ENCODE measurements at places on chromosomes 5 and 9.

DNA sequence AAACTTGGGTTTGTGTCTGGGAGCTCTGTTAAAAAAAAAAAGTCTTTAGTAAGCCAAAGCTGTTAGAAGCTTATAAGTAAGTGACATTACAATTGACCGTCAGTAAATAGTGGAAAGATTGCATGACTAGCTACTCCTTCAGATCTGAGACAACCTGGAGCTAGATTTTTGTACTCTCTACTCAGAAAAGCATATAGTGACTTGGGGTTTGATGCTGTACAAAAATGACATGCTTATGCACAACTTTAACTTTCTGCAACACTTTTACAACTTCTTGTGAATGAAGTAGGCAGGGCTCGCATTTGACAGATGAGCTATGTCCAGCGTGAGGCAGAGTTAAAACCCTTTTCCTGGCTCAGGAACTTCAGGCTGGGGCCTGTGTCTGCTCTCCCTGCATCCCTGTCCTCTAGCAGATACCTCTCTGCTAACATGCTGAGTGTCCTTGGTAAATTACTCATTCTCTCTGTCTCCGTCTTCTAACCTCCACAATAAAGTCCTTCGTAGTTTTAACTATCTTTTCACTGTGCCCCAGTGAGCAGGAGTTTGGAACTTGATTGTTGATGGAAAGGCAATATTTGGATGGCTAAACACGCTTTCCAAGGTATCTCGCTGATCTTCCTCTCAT, 471 bp upstream of the GHR start:
- no peak for DNase-seq

- no peak for DNase-seq
These were observed 1298.3 kb upstream of the WWC1 start for GRCh38 chr5:166992874-166993722.

DNA sequence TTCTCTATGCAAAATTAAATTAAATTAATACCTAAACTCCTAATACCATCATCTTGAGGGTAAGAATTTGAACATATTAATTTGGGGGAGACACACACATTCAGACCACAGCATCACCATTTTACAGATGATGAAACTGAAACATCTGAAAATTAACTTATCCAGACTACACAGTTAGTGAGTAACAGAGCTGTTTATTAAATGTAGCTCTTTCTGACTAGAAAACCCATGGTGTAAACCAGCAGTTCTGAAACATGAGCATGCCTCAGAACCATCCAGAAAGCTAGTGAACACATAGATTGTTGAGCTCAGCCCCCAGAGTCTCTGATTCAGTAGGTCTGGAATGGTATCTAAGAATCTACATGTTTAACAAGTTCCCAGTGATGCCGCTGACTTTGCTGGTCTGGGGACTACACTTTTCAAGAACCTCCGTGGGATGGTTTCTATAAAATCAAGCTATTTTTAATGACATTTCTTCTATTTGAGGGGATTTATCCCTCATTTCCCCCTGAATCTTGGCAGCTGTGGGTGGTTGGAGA, 113.5 kb downstream of the RORB start:
- DNase-seq, result no peak

DNA sequence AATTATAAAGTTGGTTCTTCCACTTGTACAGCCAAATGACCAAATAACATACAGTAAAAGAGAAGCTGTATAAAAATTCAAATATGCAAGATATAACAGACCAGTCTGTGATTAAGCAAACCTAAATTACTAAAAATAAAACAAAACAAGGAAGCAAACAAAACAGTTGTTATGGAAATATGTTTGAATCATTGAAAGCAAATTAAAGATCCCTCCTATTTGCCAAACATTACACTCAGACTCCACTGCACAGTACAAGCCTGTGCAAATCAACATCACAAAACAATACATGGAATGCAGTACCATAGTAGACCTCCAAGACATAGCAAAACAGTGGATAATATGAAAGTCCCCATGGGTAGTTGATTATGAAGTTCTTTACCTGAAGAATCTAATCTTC, 288.1 kb upstream of the PTGER4 start:
- DNase-seq, result no peak

DNA sequence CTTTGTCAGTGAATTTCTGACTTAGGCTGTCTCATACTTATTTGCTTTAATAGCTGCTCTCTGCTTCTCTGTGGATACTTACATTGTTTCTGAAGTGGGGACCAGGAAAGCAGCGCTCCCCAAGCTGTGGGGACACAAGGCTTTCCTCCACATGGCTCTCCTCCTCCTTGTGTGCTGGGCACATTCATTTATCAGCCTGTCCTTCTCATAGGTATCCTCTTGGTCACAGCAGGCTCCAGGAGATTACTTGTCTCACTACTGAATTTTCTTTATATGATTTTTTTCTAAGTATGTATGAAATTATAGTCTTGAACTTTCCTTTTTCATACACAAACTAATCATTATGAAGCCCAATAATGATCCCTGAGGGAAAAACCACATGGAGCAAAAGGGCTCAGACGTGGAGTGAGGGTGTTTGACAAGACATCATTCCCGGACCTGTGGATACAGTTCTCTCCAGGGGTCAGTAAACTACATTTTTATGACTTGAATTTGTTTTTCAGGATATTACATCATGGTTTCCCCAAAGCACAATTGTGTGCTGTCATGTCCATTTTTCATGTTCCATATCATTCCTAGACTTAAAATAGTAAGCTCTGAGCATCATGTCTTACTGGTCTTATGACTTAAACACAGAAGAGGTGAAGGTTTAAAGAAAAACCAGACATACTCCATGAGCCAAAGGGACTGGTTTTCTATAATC, 234.5 kb downstream of the PCSK1 start:
- DNase-seq, result no peak

GRCh38 chr5:144433893-144434292, 263.2 kb downstream of the KCTD16 start:
- DNase-seq, result no peak

DNA sequence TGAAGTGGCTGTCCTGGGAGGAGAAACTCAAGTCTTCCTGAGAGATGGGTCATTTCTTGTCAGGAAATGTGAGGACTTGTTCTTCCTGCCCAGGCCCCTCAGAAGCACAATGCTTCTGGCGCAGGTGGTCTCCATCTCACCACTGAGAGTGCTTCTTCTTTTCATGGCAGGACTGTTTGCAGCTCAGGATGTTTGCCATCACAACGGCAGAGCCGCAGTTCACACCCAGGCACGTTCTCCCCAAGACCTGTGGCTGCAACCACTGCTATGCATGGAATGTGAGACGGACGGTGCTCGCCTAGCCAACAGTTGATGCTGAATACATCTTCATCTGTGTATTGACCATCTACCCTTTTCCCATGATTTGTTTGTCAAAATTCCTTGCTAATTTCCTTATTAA, 216.3 kb downstream of the GADD45G start:
- peak; percentile 14 for DNase-seq

- DNase-seq, result no peak
These were observed 35.2 kb upstream of the SMU1 start for GRCh38 chr9:33111631-33112030.

DNA sequence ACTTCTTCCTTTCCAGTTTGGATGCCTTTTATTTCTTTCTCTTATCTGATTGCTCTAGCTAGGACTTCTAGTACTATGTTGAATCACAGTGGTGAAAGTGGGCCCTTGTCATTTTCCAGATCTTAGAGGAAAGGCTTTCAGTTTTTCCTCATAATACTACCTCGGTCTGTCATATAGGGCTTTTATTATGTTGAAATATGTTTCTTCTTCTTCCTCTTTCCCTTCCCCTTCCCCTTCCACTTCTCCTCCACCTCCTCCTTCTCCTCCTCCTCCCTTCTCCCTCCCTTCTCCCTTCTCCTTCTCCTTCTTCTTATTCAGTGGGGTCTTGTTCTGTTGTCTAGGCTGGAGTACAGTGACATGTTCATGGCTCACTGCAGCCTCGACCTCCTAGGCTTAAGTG, 9.2 kb upstream of the TERT start:
- DNase-seq, result no peak

GRCh38 chr9:96136992-96137670, 164.8 kb downstream of the HSD17B3 start:
- no peak for DNase-seq

GRCh38 chr5:95283761-95284571, 928 bp downstream of the MCTP1 start:
- DNase-seq, result peak; percentile 4

DNA sequence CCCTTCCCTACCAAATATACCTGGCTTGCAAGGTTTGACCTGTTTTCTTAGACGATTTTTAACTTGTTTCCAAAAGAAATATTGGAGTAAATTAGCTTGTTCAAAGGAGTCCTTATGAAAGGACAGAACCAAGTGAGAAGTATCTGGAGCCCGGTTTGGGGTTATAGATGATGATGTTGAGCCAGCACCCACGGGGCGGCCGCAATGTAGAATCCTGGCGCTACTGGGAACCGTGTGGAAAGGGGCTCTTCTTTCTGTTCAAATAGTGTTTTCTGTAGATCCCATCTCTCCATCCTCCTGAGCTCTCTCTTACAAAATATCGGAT, 517 bp upstream of the EXOSC2 start:
- DNase-seq, result no peak

DNA sequence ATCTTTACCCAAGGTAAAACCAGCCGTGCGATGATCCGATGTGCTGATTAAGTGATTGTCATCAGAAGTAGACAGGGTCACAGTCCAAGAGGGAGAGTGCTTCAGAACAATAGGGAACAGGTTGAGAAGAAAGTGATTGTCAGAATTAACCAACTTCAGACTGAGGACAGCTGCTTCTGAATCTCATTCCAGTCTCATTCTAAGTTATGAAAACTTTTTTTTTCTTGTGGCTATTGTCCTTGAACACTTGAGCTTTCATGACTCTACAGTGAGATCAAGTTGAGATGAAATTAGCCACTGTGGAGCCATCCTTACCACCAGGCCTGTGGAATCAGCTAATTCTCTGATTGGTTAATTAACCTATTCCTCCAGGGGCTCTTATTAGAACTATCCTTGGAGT, 159.9 kb upstream of the WWC1 start:
- no peak for DNase-seq

DNA sequence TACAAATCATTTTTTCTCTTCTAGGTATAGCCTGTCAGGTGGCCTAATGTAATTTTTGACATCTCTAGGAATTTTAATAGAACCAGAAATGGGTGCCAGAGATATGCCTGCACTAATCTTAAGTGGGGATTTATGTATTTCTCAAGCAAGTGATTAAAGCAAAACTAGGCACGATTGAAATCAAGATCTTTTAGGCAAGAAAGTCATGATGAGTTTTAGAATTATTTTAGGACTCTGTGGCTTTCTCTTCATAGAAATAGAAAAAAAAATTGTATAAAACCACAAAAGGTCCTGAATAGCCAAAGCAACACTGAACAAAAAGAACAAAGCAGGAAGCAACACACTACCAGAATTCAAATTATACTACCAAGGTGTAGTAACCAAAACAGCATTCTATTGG, 952 bp upstream of the AMACR start:
- DNase-seq, result no peak

- no peak for DNase-seq
These were observed 155.3 kb downstream of the MACROH2A1 start for GRCh38 chr5:135243556-135244285.

GRCh38 chr9:104617418-104617817, 586 bp downstream of the OR13C9 start:
- no peak for DNase-seq

- no peak for DNase-seq
These were observed 41.7 kb downstream of the TMEM161B start for GRCh38 chr5:88226881-88227450.

- DNase-seq, result no peak
These were observed 7.4 kb upstream of the ADAM19 start for GRCh38 chr5:157582731-157583620.

DNA sequence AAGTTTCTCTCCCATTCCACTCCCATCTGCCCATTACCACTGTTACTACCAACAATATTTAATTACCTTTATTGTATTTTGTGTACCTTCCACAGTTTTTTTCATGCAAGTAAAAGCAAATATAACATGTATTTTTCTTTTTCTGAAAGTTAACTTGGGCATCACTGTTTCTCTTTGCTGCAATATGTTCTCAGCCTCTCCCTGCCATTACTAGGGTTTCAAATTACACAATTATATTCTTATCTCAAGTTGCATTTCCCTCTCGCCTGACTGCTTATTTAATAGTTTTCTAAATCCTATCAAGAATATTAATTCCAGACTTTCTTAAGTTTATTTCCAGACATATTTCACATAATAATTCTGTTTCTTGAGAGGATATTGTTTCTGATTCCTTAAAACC, 46.9 kb upstream of the GAS1 start:
- DNase-seq, result no peak

GRCh38 chr5:110478895-110479294, 247.6 kb downstream of the TMEM232 start:
- peak; percentile 77 for DNase-seq

All from NCI-H226 (cell line).